ENCODE measurements at places on chromosomes 1 and 21.

DNA sequence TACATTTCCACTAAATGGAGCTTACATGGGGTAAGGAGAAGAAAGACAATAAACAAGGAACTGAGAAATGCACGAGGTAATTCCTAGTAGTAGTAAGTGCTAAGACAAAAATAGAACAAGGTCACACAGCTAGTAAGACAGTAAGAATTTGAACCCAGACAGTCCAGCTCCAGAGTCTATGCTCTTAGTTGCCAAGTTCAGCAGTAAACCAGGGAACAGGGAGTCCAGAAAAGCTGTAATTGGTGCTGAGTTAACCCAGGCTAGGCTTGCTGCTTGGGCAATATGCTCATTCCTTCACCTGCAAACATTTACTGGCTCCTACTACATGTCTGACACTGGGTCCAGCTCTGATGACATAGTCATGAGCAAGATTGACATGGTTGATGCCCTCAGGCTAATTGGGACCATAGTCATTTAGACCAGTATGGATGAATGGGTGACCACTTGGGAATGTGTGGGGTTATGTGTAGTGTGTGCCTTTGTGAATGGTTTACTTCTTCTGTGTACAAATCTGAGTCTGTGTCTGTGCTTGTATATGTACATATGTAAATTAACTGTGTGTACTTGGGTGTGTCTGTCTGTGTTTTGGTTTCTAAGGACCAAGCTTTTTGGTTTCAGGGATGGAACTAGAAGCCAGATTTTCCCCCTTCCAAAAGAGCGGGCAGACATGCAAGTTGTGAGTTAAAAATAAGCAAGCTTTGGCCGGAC, 2.0 kb downstream of the GPX7 start:
- DNase-seq = no peak

DNA sequence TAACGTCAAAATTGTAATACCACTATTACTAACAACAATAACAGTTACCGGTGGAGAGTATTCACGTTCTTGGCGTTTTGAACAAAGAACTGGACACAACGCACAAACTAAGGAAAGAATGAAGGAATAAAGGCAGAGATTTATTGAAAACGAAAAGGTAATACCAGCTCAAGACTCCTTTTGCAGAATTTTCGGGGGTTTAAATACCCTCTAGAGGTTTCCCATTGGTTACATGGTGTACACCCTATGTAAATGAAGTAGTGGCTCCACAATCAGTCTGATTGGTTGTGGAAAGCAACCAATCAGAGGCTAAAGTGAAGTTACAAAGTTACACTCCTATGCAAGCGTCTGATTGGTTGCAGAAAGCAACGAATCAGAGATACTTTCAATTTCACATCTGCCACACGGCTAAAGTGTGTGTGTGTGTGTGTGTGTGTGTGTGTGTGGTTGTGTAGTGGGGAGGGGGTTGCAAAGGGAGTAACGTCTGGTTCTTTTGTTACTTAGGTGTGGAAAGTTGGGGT, 1.1 kb upstream of the GTF2B start:
- DNase-seq = no peak

DNA sequence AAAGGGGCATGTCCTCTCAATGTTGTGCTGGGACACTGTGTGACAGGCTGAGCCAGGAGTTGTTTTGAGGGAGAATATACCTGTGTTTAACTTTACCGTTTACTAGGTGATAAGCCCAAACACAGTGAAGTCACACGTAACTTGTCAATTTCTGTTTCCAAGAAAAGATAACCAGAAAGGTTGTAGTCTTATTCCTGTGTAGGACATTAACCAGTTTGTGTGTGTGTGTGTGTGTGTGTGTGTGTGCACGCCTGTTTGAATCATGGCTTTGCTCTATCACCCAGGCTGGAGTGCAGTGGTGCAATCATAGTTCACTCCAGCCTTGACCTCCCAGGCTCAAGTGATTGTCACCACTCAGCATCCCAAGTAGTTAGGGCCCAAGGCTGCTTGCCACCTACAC, 83.6 kb downstream of the MRPS6 start:
- no peak for DNase-seq

DNA sequence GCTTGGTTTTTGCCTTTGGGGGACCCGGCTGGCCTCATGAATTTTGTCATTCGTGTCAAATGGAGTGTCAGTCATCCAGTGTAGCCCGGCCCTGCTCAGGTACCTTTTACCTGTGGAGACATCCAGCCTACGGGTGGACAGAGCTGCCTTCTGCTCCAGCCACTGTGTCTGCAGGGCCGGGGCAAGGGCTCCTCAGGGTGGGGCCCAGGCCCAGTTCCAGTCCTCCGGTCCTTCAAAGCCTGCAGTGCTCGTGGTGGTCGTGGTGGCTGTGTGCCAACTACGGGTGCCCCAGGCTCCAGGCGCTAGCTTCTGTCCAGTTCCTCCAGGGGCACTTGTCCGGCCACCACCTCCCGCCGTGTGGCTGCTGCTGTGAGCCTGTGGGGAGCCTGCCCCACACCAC, 54.8 kb downstream of the TRIM11 start:
- no peak for DNase-seq

DNA sequence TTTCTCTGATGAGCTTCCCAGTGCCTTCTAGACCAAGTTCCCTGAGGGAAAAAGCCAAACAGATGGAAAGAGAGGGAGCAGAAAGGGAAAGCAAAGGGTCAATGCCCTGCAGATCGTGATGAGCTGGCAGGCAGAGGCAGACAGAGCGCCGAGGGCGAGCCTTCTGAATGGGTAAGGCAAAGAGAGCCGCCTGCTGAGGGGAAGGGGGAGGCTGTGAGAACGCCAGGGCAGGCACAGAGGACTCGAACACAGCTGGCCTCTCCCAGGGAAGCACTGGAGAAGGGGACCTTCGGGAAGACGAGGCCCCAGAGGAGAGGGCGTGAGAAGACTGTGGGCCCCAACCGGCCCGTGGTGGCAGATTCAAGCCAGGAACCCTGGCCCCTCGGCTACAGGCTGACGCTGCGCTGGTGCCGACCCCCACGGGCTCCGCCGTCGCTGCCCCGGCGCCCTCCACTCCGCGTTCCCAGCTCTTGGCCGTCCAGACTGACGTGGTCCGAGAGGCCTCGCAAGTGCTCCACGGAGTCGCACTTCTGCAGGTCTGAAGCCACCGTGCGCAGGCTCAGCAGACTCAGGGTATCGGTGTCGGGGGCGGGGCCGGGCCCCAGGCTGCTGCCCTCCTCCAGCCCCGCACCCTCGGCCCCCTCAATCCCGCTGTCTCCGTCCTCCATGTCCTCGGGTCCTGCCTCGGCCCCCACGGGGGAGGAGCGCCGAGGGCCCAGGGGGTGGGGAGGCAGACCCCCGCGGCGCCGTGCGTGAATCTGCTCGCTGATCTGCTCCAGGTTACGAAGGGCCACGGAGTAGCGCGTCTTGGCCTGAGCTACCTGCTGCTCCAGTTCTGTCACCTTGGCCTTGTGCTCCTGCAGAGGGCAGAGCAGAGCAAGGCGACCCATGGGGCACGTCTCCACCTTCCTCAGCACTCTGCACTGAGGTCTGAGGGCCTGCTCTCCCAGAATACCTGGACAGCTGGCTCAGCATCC, 13.9 kb downstream of the SH3BP5L start:
- no peak for DNase-seq

DNA sequence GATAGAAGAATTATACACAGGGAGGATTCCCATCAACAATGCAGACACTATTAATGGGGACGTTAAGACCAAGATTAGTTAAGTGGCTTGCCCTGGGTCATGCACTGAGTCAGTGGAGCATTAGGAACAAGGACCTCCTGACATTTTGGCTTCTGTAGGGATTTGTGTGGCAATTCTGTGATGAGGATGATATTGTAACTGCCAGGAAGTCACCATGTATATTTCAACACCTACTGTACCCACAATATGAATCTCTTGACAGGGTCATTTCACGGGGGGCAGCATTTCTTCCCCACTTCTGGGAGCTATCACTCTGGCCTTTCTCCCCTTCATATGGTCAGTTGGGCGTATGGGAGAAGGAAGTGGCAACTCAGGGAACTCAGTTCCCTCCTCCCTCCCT, 134.9 kb downstream of the RUNX1 start:
- DNase-seq = no peak

GRCh38 chr1:24468685-24469316, 33.8 kb upstream of the RCAN3 start:
- DNase-seq = no peak

GRCh38 chr1:25484096-25484495, 53.4 kb downstream of the MACO1 start:
- no peak for DNase-seq

- DNase-seq = no peak
Measured at GRCh38 chr1:64575881-64576676, 106.2 kb downstream of the CACHD1 start.

DNA sequence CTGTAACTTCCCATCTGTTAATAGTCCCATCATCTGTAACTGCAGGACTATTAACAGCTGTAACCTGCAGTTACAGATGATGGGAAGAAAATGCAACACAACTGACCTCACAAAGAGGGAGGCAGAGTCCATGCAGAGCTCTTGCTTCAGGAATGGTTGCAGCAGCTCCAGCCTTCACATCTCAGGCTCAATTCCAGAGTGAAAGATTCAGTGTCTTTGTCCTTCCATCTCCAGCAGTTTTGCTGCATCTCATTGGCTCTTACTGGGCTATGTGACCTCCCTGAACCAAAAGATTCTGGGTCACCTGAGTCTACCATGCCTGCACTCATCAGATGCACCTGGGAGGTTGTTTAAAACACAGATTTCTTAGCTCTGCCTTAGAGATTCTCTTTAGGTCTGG, 686.7 kb downstream of the MATN1 start:
- no peak for DNase-seq

DNA sequence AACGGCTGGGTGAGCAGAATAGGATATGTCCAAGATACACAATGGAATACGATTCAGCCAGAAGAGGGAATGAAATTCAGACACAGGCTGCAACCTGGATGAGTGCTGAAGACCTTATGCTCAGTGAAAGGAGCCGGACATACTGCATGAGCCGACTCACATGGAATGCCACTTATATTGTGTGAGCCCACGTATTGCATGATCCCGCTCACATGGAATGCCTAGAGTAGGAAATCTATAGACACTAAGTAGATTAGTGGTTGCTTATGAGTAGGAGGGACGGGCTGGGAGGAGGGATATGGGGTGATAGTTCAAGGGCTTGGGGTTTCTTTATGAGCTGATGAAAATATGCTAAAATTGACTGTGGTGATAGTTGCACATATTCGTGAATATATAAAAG, 26.8 kb downstream of the TMPRSS2 start:
- no peak for DNase-seq

DNA sequence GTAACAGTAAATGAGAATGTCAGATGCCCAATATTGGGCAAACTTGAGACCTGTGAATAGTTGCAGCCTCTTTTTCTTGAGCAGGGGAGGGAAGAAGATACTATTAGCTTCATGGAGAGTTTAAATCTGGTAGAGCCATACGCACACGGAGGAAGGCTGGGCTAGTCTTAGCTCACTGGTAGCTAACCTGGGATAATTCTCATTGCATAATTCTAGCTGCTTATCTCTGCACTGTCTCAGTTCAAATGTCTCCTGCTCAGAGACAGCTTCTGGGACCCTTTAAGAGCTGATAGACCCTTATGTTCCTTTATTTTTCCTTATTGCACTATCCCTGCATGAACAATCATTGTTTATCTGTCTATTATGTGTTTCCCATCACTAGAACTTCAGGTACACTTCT, 8.4 kb downstream of the C1orf87 start:
- DNase-seq = no peak

GRCh38 chr1:185566995-185567394, 167.2 kb upstream of the HMCN1 start:
- no peak for DNase-seq

GRCh38 chr1:153342178-153342577, 6.5 kb downstream of the PGLYRP4 start:
- no peak for DNase-seq

- no peak for DNase-seq
Measured at GRCh38 chr1:198169672-198170071, 12.9 kb downstream of the NEK7 start.

DNA sequence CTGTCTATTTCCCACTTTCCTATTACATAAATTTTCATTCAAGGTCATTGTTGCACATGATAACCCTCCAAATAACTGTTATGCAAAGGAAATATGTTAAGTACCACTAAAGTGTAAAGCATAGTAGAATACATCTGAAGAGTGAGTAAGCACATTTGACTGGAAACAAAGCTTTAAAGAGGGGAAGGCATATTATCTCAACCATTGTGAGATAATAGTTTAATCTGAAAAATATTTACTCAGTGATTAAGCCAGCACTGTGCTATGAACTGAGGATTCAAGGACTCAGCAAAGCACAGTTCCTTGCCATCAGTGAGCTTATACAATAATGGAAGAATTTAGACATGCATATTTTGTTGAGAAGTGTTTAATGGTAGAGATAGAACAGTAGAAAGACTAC, 127.4 kb downstream of the HMCN1 start:
- no peak for DNase-seq

GRCh38 chr1:24540906-24541710, 14.8 kb upstream of the NCMAP start:
- no peak for DNase-seq

DNA sequence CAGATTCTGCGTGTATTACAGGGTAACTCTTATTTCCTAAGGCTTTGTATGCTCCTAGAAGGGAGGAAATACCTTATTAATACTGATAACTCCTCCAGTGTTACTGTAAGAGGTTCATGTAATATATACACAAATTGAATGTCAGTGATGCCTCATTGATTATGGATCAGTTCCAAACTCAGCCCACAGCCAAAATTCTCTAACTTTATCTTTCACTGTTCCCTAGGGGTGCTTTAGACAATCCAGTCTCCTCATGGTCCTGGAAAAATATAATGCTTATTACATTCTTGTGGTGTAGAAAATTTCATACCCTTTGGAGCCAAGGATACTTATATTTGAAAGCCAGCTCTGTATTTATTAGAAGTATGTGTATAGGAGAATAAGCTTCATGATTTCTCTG, 73.0 kb downstream of the NGF start:
- no peak for DNase-seq
